ENCODE measurements at places on chromosomes 12 and 14.

GRCh38 chr14:104108570-104109541 lies 23.4 kb downstream of the ASPG start:
- no peak for DNase-seq

DNA sequence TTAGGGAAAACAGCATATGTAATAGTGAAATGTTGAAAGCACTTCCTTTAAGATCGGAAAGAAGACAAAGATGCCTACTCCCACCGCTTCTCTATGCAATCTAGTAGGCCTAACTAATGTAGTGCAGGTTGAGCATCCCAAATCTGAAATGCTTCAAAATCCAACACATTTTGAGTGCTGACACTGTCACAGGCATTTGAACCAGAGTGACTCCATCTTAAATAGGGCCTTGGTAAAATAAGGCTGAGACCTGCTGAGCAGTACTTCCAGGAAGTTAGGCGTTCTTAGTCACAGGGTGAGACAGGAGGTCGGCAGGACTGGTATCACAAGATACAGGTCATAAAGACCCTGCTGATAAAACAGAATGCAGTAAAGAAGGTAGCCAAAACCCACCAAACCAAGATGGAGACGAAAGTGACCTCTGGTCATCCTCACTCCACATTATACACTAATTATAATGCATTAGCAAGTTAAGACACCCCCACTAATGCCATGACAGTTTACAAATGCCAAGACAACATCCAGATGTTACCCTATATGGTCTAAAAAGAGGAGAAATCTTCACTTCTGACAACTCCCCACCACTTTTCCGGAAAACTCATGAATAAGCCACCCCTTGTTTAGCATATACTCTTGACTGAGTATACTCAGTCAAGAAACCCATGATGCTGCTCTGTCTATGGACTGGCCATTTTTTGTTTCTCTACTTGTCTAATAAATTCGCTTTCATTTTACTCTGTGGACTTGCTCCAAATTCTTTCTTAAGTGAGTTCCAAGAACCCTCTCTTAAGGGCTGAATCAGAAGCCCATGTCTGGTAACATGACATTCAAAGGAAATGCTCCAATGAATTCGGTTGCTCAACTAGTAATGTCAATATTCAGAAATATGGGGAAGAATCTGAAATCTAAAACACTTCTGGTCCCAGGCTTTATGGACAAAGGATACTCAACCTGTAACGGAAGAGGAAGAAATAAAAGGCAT lies 47.1 kb upstream of the MTERF2 start:
- no peak for DNase-seq

- no peak for DNase-seq
These were observed 16.1 kb downstream of the PIGH start for GRCh38 chr14:67583711-67584644.

GRCh38 chr12:67827820-67828383 lies 161.3 kb upstream of the IFNG-AS1 start:
- no peak for DNase-seq

GRCh38 chr12:122841544-122842321 lies 6.5 kb downstream of the HIP1R start:
- no peak for DNase-seq

DNA sequence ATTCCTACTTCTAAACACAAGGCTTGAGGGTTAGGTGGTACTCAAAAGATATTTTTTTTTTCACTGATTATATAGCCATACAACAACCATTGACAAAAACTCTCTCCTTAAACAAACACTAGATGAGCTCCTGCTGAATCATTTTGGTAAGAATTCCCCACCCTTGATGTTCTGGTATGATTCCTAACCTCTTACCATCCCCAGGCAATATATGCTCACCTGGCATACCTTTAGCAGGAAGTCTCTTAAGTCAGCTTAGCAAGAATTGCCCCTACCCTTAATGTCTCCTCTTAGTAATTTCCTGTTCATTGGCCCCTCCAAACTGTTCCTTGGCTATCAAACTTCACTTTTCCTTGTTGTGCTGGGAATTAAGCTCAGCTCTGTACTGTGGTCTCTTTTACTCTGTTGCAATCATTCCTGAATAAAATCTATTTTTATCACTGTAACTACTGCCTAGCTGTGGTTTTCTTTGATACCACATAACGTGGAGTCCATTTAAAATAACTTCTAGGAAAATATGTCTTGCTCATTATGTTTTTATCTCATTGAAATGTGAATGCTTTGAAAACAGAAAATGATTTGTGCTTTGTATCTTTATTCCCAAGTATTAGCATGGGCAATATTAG lies 712.6 kb downstream of the SLC16A7 start:
- no peak for DNase-seq

DNA sequence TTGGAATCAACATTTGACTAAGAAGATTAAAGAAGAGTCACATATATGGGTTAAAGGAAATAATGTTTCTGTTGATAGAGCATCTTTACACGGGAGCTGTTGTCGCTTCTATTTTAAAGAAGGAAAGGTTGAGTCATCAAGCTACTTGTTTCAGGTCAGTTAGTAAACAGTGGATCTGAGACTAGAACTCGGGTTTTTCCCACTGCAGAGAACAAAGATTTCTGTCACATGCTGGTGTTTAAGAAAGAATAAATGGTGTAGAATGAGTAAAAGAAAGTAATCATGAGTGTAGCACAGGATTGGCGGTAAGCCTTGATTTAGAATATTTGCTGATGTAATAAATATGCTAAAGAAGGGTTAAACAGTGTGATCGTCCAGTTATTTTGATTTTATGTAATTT lies 455.5 kb downstream of the AEBP2 start:
- no peak for DNase-seq

DNA sequence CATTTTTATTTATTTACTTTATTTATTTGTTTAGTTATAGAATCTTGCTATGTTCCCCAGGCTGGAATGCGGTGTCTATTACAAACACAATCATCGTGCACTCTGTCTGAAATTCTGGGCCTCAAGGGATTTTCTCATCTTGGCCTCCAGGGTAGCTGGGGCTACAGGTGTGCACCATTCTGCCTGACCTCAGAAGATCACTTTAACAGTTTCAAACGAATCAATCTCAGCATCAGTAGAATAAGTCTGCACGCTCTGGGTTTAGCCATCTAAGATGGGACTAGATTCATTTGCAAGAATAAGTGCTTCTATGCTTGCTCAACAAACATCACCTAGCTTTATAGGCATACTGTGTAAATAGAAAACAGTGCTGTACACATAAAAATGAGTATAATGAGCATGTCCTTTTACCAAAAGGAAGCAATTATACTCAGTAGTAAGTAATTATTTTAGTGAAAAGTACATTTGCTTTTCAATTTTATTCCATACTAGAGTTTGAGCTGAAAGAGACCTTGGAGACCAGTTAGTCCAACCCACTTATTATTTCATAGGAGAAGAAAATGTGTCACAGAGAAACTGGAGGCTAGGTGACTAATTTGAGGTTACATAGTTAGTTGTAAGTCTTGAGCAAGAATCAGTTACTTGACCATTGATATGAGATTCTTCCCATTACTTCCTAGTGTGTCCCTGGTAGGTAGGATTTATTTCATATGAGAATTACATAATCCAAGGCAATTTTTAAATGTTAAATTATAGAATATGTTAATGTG lies 456.5 kb upstream of the LMO3 start:
- no peak for DNase-seq

- no peak for DNase-seq
These were observed 176.1 kb downstream of the BCAT1 start for GRCh38 chr12:24772813-24773212.

DNA sequence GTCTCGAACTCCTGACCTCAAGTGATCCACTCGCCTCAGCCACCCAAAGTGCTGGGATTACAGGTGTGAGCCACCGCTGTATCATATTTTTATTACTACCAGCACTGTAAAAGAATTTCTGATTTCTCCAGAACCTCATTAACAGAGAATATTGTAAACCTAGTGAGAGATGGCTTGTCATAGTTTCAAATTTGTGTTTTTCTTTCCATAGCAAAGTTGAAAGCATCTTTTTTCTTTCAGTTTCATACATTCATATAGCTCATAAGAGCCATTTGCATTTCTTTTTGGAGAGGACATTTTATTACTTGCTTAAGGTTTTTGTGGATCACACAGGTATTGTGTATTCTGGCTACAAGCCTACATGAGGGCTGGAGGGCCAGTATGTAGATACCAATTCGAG lies 58.0 kb downstream of the MIS18BP1 start:
- no peak for DNase-seq

DNA sequence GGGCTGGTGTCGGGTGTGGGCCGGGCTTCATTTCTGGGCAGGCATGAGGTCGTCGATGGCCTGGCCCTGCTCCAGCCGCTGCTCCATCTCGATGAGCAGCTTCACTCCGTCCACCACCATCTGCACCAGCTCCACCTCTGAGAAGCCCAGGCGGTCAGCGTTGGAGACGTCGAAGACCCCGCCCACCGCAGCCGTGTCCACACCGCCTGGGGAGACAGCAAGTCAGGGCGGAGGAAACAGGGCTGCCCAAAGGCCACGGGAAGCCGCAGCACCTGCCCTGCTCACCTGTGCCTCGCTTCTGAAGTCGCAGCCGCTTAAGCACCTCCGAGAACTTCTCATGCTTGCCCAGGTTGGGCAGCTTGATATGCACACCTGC lies 2.8 kb downstream of the CKB start:
- DNase-seq = no peak

DNA sequence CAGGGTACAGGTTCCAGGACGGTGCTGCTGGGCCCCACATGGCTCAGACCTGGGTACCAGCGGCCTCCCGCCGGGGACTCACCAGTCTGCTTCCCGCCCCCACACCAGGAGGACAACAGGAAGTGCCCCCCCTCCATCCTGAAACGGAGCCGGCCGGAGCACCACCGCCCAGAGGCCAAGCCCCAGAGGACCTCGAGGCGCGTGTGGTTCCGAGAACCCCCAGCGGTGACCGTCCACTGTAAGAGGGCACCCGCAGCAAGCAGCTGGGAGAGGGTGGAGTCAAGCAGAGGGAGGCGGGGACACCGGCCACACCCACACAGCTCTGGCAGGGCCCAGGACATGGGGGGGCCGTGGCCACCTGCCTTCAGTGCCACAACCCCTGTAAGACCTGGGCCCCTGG lies 8.1 kb downstream of the C14orf180 start:
- no peak for DNase-seq

DNA sequence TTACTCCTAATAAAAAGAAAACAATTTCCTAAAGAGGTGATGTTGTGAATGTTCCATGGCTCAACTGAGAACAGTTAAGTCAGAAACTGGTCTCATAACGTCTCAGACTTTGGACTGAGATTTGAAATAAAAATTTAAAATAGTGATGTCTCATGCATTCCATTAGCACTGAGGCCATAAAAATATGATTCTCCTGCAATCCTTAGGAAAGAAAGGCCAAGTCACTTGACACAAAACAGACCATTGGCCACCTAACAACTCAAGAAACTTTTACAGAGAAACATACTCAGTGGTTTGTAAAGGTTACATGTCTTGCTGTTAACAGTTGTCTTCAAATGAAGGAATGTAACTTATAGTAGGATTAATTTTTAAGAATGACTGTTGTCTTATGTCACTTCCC lies 58.1 kb downstream of the STAB2 start:
- no peak for DNase-seq

DNA sequence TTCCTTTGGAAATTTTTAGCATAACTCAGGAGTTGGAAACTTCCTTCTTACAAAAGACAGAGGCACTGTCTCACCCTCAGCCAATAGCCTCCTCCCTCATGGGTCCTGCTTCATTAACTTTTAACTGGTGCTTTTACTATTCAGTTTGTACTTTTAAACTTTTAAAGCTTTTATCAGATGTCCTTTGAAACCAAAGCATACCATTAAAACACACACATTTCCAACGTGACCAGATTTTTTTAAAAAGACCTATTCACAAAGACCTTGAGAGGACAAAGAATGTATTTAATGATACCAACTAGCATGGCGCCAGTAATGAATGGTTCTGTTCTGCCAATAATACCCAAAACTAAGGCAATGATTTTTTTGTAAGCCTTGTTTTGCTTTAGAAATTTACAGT lies 173.6 kb upstream of the EEA1 start:
- no peak for DNase-seq

- DNase-seq = no peak
These were observed 37.6 kb downstream of the SPTB start for GRCh38 chr14:64841772-64842750.

DNA sequence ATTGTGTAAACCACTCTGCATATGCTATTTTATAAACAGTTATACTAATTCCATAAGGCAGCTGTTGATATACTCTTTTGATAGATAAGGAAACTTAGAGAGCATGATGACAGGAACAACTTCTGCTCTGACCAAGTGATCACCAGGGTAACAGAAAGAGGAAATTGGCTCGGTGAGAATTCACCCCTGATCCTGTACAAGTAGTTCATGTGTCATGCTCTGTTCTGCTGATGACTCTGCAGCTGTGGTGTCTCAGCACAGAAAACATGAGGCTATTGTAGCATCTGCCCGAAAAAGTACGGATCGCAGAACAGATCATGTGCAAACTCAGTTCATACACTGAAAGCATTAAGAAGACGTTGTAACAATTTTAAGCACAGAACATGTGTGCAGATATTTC lies 345.0 kb downstream of the LRIG3 start:
- DNase-seq = no peak

DNA sequence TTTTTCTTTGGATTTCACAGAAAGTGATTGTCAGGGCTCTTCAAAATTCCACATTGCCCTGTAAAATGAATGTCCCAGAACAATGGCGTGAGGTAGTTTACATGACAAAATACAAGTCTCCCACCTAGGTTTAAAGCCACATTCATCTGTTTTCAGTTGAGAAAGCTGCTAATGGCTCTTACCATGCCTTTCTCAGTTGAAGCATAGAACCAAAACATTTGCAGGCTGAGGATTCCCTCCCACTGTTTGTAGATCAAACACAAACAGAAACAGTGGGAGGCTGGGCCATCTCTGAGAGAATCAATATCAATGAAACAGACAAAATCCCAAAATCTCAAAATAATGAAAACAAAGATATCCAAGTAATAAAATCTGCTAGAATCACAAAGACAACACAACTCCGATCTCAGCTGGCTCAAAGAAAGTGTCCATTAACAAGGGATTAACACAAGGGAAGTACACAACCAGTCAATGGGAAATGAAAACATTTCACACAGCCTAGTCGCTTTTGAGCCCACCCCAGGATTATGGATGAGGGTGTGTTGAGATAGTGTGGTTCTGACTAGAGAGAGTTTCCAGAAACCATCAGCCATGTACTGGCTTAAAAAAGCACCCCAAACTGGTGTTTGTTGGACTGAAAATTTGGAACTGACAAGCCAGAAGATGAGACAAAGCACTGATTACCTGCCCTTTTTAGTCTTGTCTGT lies 54.5 kb upstream of the TMEM260 start:
- no peak for DNase-seq

DNA sequence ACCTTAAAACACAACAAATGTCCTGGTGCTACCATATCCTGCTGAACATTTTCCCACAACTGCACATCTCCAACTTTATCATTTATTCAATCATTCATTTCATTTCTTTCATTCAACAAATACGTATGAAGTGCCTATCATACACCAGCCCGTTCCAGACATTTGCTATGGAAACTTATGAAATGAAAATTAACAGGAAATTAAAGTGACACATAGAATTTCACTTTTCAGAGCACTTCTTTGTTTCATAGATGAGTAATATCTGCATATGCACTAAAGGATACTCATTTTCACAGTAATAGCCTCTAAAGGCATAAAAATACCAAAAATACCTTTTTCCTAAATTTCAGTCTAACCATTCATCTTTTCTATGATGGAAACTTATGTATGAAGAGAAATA lies 12.6 kb downstream of the CNIH1 start:
- no peak for DNase-seq

- DNase-seq = peak; percentile 10
These were observed 216 bp downstream of the IKBIP start for GRCh38 chr12:98644433-98644711.

GRCh38 chr12:124399622-124400021 lies 104.7 kb downstream of the RFLNA start:
- DNase-seq = peak; percentile 19

- DNase-seq = no peak
These were observed 158.0 kb upstream of the RTL1 start for GRCh38 chr14:101061411-101062064.

All from T-helper 2 cell (primary cell).